ENCODE measurements at places on chromosomes 3 and 15.

GRCh38 chr3:14305324-14305723 lies 97.1 kb upstream of the SLC6A6 start:
- DNase-seq = no peak

DNA sequence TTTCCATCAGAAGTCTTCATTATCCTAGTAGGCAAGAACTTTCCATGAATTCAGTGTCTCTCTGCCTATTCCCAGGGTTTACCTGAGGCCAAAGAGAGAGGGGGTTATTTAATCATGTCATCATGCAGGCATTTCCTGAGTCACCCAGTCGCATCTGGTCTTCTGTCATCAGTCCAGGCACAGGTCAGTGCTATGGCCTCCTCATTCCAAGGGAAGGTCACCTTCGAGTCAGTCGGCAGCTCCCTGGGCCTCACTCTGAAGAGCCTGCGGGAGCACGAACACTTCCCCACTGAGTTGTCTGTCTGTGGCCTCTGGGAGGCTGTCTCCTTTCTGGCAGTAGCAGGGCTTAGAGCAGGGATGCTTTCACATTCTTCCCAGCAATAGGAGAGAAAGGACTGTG lies 26.2 kb upstream of the LRTM1 start:
- DNase-seq = peak; percentile 41

- no peak for DNase-seq
Observed at GRCh38 chr15:65248511-65249255, 37.4 kb upstream of the CILP start.

DNA sequence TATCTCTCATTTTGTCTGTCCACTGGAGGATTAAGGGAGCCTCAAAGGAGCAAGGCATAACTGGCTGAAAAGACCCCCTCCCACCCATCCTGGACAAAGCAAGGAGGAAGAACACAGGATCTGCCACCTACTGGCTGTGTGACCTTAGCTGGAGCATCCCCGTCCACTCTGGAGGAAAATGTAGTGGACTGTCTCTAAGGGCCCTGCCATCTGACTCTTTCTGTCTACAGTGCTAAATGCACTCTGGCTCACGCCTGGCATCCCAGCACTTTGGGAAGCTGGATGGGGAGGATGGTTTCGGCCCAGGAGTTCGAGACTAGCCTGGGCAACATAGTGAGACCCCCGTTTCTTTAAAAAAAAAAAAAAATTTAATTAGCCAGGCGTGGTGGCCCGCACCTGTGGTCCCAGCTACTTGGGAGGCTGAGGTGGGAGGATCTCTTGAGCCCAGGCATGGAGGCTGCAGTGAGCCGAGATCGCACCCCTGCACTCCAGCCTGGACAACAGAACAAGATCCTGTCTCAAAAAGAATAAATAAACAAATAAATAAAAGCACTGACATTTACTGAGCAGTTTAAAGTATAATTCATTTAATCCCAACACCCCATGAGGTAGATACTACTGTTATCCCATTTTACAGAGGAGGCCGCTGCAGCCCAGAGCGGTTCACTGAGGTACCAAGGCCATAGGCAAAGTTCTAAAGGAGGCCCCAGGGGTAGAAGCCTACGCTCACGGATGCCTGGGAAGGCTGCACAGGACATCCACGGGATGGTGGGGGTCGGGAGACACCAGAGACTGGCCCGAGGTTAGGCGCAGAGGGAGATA lies 1.1 kb downstream of the TBC1D2B start:
- no peak for DNase-seq

GRCh38 chr3:115977866-115978265 lies 354.6 kb downstream of the GAP43 start:
- no peak for DNase-seq

DNA sequence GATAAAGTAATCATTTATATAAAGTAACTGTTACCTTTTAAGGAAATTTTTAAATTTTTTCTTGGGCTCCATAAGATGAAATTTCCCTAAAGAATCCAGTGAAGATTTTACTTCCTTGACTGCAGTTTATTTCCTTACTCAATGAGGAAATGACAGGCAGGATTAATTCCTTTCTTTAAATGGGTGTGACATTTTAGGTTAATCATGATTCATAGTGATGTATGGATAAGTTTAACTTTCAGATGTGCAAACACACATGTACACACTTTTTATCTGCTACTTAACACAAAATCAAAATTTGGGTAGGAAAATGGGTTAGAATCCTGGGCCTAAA lies 11.2 kb upstream of the LEO1 start:
- DNase-seq = peak; percentile 37

DNA sequence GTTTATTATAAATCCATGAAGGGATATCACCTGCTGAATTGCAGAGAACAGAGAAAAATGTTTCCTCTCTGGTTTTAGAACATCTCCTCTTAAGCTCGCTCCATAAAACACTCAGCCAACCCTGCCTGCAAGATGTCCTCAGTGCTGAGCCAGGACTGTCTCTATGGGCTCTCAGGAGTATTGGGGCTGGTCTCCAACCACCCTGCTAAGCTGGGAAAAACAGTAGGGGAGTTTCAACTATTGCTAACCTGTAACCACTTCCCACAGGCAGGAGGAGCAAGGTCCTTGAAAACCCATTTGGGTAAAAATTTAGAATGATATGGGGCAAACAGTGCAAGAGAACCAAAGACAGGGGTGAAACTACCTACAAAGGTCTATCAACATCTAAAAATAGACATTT lies 34.3 kb downstream of the MYO1E start:
- DNase-seq = no peak

DNA sequence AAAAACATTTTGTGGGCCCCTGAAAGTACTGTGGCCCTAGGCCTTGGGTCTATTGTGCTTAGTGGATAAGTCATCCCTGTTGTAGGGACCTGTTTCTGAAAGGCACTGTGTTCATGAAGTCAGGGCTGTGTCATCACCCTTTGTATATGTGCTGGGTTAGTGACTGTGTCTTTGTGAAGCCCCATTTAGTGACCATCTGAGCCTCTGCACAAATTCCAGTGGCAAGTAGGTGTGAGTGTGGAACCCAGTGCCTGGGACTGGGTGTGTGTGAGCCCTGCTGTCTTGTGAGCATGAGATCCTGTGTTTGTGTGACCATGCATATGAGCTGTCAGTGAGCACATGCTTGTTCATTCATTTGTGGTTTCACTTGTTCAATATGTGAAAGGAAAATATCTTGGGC lies 1.2 kb upstream of the HYAL1 start:
- DNase-seq = no peak
